ENCODE measurements at places on chromosomes 4 and X.

DNA sequence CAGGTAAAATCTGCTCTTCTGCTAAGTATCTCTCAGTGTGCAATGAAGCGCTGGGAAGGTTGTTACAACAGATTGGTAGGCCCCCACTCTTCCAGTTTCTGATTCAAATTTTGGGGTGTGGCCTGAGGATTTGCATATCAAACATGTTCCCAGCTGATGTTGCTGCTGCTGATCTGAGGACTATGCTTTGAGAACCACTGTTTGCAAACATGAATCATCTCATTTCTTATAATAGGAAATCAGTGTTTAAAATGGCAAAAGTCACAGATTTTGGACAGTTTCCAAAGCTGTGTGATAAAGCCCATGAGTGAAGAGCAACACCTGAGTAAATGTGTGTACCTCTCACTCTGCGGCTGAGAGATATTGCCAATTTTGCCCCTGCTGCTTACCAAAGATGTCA, 36.2 kb upstream of the NDNF start:
- DNase-seq: no peak

- no peak for DNase-seq
Measured at GRCh38 chr4:20297783-20298182, 46.1 kb downstream of the SLIT2 start.

DNA sequence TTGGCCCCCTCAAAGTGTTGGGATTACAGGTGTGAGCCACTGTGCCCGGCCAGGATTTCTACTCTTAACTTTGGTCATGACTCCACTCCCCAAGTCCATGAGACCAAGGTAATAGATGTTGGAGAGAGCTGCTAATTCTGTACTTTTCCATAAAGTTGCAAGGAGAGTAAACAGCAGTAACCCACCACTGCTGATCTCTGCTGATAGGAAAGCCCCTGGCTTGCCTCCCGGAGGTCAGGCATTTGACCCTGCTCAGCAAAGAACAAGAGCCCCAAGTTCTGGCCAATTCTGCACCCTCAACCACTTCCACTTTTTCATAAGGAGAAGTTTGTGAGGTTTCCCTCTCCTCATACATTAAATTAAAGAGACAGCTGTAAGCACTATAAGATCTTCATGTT, 143.0 kb downstream of the RASL11B start:
- no peak for DNase-seq

DNA sequence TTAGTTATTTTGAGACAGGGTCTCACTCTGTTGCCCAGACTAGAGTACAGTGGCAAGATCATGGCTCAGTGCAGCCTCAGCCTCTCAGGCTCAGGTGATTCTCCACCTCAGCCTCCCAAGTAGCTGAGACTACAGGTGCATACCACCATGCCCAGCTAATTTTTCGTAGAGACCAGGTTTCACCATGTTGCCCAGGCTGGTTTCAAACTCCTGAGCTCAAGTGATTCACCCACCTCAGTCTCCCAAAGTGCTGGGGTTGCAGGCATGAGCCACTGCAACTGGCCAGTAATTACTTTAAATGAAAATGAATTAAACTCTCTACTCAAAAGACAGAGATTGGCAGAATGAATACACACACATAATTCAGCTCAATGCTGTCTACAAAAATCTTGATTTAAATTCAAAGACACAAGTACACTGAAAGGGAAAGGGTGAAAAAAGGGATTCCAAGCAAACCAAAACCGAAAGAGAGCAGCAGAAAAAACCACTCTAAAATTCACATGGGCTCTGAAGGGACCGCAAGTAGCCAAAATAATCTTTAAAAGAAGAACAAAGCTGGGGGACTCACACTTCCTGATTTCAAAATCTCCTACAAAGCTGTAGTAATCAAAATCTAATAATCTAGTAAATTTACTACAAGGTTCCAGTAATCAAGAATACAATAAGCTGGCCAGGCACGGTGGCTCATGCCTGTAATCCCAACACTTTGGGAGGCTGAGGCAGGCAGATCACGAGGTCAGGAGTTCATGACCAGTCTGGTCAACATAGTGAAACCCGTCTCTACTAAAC, 11.8 kb upstream of the SPON2 start:
- no peak for DNase-seq

DNA sequence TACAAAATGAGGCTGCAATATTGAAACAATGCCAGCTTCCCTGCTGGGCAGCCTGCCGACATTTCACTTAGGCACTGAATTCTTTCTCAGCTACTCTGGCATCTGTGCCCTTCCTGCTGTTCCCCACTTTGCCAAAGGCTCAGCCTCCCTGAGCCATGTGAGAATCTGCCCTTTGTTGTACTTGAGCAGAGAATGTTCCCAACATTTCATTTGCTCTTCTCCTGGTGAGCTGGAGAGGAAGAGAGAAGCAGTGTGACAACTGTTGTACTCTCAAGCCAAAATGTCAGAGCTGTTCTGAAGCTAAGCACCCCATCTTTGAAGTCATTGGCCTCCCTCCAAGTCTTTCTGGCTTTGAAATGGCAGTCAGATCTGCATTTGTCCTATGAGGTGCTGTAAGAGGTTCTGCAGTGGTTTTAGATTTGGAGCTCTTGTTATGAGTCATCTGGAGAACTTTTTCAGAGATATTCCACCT, 32.5 kb downstream of the LANCL3 start:
- no peak for DNase-seq

GRCh38 chrX:65866146-65866545, 173.7 kb downstream of the VSIG4 start:
- DNase-seq: no peak

GRCh38 chr4:21692241-21692640, 256.3 kb downstream of the KCNIP4 start:
- DNase-seq: no peak

DNA sequence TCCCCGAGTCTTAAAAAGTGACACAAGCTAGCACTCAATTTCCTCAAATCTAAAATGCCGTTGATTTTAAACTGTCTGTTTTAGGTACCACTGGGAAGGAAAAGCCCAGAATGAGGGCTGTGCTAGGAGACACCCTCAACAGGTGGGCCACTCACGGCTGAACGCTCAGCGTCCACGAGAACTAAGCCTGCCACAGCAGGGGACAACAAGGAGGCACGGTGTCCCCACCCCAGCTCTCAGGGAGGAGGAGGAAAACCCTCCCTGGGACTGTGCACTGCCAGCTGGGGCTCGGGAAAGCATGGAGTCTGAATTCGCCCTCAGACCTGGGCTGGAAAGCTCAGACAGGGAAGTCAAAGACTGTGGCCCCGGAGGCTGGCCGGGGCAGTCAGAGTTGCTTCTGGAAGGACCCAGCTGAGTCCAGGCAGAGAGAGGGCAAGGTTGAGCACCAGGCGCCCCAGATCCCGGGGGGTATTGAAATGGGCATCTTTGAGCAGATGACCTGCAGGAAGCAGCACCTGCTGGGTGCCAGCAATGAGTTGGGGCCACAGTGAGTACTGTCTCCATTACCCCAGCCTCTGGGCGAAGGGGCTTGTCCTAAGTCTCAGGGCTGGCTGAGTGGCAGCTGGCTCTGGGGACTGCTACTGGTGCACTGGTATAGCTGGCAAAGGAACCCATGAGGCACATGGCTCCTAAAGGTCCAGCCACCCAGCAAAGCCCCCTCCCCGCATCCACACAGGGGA, 769 bp upstream of the CPZ start:
- DNase-seq: no peak

DNA sequence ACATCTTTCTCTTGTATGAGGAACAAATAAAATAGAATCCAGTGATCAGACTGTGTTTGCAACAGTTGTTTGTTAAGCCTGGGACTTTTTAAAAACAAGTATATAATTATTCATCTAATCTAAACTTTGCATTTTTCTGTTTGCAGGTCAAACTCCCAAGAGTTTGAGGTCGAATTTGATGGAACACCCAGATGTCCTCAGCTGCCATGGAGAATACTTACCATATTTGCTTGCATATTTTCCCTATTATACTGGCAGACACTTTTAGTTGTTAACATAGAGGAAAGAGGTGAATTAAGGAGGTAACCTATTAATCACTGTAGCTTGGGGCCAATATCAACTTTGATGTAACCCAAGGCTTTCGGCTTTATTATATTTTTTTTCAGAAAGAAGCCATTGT, 401.5 kb upstream of the DIPK2B start:
- DNase-seq: no peak

- no peak for DNase-seq
Measured at GRCh38 chr4:187179086-187180058, 455.7 kb upstream of the FAT1 start.

- no peak for DNase-seq
Measured at GRCh38 chr4:25834411-25835107, 28.2 kb downstream of the SEL1L3 start.

DNA sequence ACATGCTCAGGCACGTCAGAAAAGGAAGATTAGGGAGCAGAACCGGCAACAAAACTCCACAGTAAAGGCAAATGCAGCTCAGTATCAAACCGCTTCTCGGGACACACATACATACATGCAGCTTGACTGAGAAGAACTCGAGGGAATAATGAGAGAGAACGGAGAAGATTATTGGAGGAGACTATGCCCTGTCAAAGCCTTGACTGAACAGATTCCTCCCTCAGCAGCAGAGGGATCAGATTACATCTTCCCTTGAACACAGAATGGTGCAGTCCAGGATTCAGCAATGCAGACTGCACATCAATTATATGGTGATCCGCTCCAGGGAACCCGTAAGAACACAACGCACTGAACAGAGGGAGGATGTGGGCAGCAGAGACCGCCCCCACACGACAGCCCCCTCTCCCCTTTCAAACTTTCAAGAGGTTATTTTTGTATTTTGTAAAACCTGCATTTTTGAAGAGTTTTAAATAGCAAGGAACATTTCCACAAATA, 183.2 kb downstream of the FBXW7 start:
- DNase-seq: peak; percentile 88

- DNase-seq: no peak
Measured at GRCh38 chrX:43643201-43643600, 12.9 kb upstream of the MAOA start.

- DNase-seq: no peak
Measured at GRCh38 chr4:44661940-44662622, 10.7 kb upstream of the YIPF7 start.

- no peak for DNase-seq
Measured at GRCh38 chr4:171067422-171067821, 745.8 kb upstream of the GALNTL6 start.

GRCh38 chrX:139454743-139455142, 75.8 kb upstream of the F9 start:
- no peak for DNase-seq

DNA sequence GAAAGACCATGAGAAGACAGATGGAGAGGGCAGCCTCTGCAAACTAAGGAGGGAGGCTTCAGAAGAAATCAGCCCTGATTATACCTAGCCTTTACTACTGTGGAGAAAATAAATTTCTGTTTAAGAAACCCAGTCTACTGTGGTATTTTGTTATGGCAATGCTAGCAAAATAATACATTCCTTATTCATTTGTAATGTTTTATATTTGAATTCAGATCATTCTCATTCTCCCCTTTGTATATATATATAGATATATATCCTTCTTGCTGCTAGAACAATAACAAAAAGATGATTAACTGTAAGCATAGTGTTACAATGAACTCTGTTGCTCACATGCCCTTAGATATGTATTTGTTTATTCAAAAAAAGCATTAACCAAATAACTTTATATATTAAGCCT, 22.5 kb downstream of the DMD start:
- no peak for DNase-seq

DNA sequence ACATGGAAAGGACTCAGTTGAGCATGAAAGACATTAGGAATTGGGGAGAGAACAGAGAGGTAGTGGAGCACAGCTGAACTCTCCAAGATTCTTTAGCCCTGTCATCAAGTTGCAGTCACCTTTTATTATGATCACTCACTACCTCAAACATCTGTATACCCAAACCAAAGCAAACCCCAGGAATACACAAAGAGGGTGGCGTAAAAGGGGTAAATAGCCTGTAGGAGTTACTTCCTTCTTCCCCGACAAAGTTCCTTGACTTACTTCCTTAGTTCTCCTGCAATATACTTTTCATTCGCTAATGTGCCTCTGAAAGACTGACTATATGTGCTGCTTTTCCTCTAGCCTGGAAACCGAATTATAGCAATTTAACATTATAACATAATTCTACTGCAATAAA, 159.9 kb downstream of the SPRY1 start:
- DNase-seq: no peak

DNA sequence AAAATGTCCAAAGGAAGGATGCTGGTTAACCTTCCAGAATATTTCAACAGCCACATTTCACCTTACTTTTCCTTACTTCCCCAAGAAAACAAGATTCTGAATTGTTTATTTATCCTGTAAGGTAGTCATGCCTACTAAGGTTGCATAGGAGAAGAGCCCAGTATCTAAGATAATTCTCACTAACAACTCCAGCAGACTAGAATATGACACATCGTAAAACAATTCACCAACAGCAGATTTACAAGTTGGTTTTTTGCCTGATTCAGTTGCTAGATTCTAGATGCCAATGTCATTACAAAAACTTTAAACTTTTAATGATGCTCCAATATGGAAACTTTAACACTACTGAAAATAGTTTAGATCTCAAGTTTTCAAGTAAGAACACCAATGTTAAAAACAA, 176.4 kb downstream of the IL13RA2 start:
- no peak for DNase-seq

GRCh38 chr4:68494688-68495087, 47.4 kb downstream of the TMPRSS11E start:
- DNase-seq: no peak

DNA sequence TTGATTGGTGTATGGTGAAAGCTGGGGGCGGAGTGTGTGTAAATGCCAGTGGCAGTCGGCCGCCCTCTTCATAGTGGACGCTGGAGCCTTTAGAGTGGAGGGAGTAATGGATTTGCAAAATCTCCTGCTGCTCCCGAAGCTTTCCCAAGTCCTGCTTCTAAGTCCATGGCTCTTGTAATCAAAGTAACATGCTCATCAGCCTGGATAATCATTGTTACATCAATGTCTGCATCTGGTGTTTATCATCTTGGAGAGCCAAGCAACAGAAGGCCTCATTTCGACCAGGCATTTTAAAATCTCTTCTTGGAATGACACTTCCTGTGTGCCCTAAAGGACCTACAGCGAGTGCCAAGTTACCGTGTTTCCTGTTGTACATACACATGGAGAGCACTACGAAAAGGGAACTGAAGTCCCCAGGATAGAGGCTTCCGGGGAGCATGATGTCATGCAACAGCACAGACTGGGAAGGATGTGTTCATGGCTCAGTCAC, 32.2 kb downstream of the UNC5C start:
- DNase-seq: no peak

- DNase-seq: no peak
Measured at GRCh38 chr4:55560096-55560495, 13.4 kb upstream of the CLOCK start.

DNA sequence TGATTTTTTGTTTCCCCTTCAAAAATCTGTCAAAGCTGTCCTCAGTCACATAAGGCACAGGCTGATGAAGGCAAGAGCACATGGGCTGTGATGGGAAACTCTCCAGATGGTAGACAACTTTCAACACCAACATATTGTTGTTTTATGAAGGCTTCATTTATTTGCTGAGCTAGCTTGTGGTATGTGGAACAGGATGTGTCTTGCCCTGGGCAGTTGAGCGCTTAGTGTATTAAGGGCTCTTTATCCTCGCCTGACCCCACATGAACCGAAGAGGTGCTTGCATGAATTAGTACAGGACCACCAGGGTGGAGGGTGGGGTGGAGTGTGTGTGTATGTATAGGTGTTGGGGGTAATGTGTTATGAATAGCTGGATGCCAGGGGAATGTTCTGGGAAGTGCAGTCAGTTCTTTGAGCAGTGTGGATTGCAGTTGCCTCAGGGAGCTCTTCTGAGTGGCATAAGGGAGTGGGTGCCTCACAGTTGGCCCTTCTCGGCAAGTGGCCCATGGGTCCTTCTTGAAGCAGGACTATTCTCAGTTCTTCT, 103.1 kb downstream of the PHEX start:
- no peak for DNase-seq
